ENCODE measurements at places on chromosomes 5 and 9.

DNA sequence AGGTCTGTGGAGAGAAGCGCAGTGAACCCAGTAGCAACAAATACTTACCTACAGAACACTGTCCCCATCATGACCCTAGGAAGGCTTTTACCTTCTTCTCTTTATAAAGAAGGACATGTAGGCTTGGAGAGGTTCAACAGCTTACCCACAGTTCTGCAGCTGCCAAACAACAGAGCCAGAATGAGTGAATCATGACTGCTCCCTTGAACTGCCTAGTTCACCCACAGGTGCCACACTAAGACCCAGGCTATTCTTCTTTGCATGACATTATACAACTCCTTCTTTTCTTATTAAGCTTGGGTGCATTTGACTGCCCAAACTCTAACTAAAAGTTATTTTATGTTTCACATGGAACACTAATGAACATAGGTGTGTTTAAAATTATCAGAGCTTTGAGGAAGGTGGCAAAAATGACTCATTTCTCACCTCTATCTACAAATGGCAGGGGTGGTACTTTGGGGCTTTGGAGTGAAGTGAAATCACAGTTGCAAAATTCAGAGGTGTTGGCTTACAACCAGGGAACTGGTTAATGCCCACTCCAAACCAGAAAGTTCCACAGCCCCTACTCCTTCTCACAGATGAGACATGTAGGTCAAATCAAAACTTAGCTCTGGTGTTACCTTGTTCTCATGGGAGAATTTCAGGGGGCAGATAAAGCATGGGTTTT lies 201.6 kb downstream of the SEMA6A start:
- DNase-seq = no peak

GRCh38 chr9:134413890-134414623 lies 87.8 kb downstream of the RXRA start:
- no peak for DNase-seq

DNA sequence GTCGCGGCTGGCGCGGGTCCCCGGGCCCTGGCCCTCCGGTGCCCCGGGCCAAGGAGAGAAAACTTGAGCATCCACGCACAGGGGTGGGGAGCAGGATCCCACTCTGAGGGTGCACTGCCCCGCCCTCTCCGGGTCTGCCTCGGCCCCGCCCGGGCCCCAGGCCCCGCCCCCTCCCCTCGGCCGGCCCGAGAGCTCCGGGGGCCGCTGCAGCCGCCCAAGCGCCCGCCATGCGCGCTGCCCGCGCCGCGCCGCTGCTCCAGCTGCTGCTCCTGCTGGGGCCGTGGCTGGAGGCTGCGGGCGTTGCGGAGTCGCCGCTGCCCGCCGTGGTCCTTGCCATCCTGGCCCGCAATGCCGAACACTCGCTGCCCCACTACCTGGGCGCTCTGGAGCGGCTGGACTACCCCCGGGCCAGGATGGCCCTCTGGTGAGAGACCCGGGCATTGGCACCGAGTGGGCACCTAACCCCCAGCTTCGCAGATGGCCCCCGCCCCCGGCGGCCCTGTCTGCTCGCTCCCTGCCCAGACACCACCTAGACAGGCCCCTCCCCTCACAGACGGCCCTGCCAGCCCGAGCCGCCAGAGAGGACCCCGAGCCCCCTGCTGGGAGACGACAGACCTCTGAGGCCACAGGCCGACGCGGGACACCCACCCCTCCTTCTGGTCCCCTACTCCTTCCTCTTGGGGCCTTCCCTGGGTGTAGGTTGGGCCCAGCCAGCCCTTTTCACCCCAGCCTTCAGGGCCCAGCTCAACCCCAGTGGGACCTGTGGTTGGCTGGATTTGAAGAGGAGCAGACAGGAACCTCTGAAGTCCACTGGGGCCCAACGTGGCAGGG lies at the start of gene CERCAM:
CERCAM (plus strand) TSS at position 207 of the 831 bp plus-strand sequence; CDS start at position 228, 21 bp downstream.
- DNase-seq = no peak

GRCh38 chr9:18122171-18122570 lies 351.8 kb upstream of the ADAMTSL1 start:
- no peak for DNase-seq

DNA sequence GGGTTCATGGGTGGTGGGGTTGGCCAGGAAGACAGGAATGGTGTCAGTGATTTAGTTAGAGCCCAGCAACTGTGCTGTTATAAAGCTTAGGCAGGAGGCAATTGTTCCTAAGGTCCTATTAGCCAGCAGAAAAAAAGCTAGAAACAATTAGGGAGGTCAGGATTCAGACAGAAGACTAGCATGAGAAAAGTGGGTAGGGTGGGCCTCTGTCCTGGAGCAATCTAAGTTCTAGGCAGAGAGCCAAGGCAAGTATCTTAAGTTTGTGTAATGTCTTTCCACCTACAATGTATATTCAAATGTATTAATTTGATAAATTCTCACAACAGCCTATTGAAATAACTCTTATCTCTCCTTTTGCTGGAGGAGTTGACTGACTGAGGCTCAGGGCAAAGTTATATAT lies 6.1 kb upstream of the ZFAND5 start:
- DNase-seq = no peak

DNA sequence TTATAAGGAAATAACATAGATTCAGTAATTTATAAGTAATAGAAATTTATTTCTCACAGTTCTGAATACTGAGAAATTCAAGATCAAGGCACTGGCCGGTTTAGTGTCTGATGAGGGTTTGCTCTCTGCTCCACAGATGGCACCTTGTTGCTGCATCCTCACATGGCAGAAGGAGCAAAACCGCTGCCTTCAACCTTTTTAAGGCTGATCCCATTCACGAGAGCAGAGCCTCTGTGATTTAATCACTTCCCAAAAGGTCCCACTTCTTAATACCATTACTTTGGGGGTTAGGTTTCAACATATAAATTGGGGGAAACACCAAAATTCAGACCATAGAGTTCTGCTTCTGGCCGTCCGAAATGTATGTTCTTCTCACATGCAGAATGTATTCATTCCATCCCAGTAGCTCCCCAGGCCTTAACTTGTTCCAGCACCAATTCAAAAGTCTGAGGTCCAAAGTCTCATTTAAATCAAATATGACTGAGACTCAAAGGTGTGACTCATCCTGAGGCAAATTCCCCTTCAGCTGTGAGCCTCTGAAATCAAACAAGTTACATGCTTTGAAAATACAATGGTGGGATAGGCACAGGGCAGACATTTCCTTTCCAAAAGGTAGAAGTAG lies 30.6 kb downstream of the BAAT start:
- no peak for DNase-seq

DNA sequence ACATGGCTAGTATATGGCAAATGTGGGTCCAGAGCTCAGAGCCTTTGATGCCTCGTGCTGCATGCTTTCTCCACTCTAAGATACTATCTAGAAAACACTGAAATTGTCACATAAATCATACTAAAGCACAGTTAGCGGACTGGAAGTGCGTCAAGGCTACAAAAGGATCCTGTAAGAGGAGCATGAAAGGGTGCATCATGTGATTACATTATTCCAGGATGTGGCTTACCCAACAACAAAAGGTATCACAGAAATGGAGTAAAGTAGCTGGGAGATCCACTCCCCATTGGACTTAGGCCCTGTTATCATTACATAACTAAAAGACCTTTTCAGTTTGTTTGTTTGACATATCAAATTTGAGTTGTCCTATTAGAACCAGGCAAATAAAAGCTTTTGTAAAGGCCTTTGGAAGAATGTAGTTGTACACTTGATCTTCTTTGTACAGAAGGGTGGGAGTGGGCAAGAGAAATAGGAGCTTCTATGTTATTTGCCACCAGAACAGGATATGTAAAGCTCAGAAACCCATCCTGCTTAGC lies 6.9 kb downstream of the SLC31A1 start:
- no peak for DNase-seq

GRCh38 chr9:88303721-88304451 lies 84.4 kb upstream of the SPIN1 start:
- DNase-seq = no peak

GRCh38 chr9:130193103-130193502 lies 20.9 kb downstream of the NCS1 start:
- DNase-seq = no peak

DNA sequence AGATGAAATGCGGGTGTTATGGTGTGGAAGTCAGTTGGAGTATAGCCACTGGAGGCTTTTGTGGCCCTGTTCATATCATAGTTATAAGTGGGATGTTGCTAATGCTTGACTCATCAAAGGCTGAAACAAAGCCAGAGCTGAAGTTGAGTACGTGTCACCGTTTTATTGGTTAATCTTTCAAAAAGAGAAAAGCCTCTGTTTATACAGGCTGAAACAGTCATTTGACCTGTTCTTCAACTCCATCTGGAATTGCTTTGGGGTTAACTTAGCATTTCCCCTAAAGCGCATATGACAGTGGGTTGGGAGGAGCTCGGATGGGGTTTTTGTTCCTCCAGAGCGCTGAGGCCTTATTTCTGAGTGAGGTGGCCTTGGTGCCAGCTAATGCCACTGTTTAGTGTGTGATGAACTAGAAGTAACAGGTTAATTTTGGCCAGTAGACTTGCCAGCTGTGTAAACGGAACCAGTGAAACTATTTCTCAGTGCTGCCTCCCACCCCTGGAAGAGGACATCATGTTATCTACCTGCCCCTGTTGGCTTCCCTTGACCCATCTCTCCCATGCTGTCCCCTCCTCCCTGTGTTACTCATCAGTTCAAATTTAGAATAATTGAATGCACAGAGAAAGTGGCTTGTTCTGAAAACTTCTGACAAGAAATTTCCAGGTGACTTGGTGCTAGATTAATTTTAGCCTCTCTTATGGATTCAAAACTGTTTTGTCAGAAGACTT lies 34.2 kb downstream of the MTAP start:
- DNase-seq = no peak

GRCh38 chr5:128053291-128053954 lies 30.1 kb upstream of the SLC12A2 start:
- no peak for DNase-seq

- DNase-seq = no peak
Measured at GRCh38 chr5:149128023-149128875, 13.0 kb upstream of the ABLIM3 start.

DNA sequence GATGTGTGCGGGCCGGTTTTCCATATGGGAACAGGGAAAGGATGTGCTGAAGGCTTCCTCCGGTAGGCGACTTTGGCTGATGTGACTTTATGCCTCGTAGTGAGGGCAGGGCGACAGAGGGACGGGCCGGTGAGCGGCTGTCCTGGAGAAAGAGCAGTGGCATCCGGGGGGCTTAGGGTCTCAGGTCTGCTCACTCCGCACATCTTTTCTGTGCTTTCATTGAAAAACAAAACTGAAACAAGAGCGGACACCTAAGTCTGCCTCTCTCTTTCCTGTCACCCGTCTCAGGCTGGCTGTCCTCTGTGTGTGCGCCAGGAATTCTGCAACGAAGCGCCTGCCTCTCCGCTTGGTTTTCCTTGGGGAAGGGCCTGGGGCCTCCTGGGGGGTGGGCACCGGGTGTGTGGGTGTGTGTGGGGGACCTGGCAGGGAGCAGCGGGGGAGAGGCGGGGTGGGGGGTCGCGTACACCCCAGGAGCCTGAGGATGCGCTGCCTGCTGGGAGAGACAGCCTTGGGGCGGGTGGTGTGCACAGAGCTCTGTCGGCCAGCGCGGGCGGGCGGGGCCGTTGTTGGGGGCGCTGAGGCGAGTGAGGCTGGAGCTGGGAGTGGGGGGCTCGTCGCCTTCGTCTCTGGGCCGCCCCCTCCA lies 580 bp upstream of the PRRX2 start:
- no peak for DNase-seq

DNA sequence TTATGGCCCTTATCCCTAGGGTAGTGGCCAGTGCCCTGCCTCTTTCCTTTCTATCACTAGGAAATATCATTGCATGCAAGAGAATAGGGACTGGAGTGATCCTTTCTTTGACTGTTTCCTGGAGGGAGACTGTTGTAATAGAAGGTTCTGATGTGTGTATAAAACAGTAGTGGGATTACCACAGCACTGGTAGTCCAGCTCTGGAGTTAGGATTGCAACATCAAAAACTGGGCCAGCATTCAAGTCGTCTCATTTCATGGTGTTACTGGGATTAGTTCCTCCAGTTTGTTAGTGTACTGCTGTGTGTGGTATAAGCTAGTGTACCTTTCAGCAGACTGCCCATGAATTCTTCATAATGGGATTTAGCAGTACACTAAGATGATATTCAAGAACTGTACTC lies 45.8 kb downstream of the KIAA1958 start:
- no peak for DNase-seq

DNA sequence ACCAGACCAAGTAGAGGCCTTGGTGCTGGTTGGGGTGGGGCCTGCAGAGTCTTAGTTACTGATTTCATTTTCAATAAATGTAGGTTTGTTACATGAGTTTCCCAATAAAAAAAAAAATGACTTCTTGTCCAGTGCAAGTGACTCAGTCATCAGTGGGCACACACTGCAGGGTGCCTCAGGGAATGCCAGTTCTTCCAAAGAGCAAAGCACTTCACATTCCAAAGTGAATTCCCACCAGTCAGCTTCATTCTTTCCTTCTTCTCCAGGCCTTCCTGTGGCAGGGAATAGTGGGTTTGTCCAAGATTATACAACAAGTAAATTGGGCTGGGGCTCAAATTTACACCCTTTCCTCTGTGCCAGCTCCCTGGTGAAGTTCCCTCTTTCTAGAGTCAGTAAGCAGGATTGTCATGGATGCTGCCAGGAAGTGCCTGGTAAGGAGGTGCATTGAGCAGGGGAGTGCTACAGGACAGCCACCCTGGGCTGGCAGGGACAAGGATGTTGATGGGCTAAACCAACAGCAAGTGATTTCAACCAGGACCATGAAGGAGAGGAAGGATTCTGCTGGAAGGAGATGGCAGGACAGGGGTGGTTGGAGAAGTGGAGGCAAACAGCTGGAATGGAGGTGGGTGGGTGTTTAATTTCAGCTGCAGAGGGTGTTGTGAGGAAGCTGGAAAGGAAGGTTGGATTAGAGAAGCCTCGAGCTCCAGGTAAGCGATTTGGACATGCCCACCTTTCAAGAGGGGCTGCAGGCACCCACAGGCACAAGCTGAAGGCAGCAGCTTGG lies 3.7 kb upstream of the B4GALT7 start:
- DNase-seq = no peak

DNA sequence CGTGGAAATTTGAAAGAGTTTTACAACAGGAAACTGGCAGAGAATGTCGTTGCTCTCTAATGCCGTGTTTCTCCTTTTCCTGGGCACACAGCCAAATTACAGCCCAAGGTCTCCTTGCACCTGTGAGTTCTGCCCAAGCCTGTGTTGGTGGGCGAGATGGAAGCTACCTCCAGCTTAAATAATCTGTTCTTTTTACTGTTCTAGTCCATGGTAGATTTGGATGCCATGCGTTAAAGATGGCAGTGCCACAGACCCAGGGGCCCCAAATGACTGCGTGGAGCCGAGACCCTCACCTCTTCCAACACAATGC lies 92.6 kb upstream of the IRX4 start:
- no peak for DNase-seq

DNA sequence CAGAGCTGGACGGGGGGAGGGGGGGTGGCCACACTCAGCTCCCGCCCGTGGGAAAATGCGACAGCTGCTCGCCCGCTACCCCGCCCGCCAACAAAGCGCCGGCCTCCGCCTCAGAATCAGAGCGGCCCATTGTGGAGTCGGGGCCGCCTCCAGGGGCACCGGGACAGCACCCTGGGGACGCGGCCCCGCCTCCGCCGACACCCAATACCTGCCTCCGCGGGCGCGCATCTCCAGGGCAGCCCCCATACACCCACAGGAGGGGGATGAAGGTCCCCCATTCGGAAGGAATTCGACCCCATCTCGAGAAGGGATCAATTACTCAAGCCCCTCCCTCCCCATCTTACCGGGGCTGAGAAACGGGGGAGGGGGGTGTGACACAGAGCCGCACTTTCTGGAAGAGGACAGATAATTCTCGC lies 1.3 kb downstream of the NOTCH1 start:
- peak; percentile 48 for DNase-seq

- DNase-seq = no peak
Measured at GRCh38 chr9:117414906-117415331, at the start of gene ASTN2. ASTN2 (minus strand) TSS chr9:117415057; CDS start chr9:117414938, 119 bp downstream.
